ENCODE measurements at places on chromosomes 12 and 14. TPM values are rescaled to one million over a fixed set of nuclear protein-coding genes. Genes with fewer than 3 reads are reported as not detected.

- DNase-seq: no peak
These were observed 1517.0 kb downstream of the AACS start for GRCh38 chr12:126582231-126582630.

- no peak for DNase-seq
These were observed 33.6 kb downstream of the CTSG start for GRCh38 chr14:24542346-24542936.

GRCh38 chr12:1779783-1780182, 40.6 kb upstream of the LRTM2 start:
- no peak for DNase-seq

DNA sequence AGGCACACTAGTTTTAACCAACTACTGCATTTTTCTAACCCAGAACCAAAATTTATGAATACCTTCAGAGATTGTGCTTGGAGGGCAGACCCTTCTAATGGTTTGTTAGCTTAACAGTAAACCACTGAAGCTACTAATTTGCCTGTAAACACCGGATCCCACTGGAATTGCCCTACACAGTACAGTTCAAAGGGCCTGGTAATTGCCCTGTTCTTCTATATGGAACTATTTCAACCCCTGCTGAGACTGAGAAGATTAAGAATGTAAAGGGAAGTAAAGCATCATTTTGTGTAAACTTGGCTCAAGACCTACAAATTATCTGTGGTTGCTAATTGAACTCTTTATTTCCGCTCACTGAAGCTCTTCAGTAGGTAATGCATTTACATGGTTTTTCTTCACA, 468.1 kb downstream of the NPAS3 start:
- DNase-seq: no peak

- no peak for DNase-seq
These were observed 875 bp downstream of the HSPA2 start for GRCh38 chr14:64541261-64541971.

DNA sequence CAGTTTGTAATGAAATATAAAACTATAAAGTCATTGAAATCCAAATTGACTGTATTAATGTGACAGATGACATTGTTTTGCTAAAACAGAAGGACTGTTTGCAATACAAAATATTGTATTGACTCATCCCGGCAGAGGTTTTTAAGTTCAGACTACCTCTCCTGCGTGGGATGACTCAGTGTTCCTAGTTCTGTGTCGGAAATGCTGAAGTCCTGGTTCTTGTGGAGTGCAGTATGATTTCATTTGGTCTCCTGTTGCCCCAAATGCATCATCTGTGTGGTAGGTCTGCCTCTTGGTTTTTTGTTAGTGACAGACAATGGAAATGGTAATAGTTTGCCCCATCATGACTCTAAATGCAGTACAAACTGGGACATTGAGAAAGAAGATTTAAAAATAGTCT, 27.8 kb downstream of the PELI2 start:
- DNase-seq: no peak

GRCh38 chr12:116662612-116663144, 75.2 kb downstream of the SPRING1 start:
- DNase-seq: no peak

- DNase-seq: no peak
These were observed 916.5 kb downstream of the TMEM121 start for GRCh38 chr14:106442857-106443256.

DNA sequence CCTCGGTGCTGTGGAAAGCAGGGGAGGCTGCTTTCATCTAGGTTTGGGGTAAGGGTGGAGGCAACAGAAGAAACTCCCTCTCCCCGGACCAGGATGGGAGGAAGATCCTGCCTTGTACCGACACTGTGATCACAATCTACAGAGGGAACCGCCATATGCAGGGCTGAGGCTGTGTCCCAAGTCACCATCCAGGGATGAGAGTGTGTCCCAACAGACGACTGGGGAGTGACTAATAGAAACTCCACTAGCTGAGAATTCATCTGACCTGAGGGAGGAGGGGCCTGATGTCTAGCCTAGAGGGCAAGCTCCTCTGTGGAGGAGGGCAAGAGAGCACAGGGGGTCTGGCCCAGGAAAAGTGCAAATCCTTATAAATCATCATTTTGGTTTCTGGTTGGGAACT, 172.4 kb downstream of the CALM1 start:
- DNase-seq: no peak

The HOXC10 gene
- 3.2 TPM for total RNA-seq

The PLEKHG7 gene
- not detected for total RNA-seq

The ZDHHC22 gene
- 0.03 TPM for total RNA-seq
